HuH-7 (cell line): ENCODE measurements at places on chromosomes 13 and 19.
A peak's percentile ranks its signal among the peaks of the same experiment; 100 is the strongest.

GRCh38 chr13:101944521-101944920 lies 457.3 kb downstream of the FGF14 start:
- no peak for DNase-seq

- no peak for DNase-seq
These were observed 148.1 kb downstream of the VWA8 start for GRCh38 chr13:41812851-41813250.

- DNase-seq, result no peak
These were observed 4.3 kb upstream of the SLITRK5 start for GRCh38 chr13:87666831-87667230.

- no peak for DNase-seq
These were observed 3.8 kb downstream of the GARIN5B start for GRCh38 chr19:55358943-55359908.

DNA sequence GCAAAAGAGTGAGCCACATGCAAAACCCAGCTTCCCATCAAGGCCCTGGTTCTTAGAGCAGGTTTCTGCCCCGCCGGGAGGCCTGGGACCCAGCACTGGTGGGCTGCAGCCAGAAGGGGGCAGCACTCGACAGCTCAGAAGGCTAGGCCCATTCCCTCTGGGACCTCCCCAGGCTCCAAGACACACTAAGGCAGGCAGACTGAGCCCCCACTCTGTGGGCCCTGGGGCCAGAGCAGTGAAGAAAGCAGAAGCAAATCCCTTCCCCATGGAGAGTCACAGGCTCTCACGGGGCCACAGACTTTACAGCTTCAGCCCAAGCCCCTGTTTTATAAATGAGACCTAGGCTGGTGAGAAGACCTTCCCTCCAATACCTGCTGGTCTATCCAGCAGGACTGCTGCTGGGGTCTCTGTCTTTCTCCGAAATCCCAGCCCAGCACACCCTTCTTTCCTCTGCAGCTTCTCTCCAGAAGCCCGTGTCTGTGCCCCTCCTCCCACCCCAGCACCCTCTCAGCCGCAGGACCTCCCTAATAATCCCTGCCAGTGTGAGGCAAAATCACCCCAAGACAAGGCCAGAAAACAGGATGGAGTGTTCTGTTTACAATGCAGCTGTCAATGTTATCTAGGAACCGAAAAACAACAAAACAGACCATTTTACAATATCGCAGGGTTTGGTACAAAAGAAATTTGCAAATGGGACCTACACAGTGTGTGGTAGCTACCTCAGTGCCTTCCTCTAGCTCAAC lies 109.3 kb downstream of the ABCC4 start:
- peak; percentile 36 for DNase-seq

- DNase-seq, result no peak
These were observed 118.4 kb upstream of the SLC7A1 start for GRCh38 chr13:29713839-29714238.

GRCh38 chr13:114219392-114219791 lies 15.3 kb upstream of the CDC16 start:
- DNase-seq, result no peak

GRCh38 chr19:32316034-32316433 lies 29.4 kb upstream of the ZNF507 start:
- no peak for DNase-seq

- no peak for DNase-seq
These were observed 139.9 kb downstream of the ZAR1L start for GRCh38 chr13:32175307-32175706.

GRCh38 chr19:28999724-29000433 lies 213.1 kb downstream of the UQCRFS1 start:
- no peak for DNase-seq

DNA sequence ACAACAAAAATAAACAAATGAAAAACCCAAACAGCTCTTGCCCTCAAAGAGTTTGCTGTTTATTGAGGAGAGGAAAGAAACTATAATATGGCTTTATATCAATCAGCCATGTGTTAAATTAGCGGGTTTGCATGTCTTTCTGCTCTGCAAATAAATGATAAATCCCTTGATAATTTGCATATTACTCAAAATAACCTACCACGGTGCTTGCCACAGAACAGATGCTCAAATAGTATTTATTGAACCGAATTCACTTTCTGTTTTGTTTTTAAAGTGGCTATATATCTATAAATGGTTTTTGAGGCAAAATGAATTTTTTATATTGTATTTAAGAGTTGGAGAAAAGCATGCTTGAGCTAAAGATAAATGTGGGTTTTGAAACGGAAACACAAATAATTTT lies 428.1 kb downstream of the ITGBL1 start:
- DNase-seq, result no peak

GRCh38 chr13:29103065-29103800 lies 283.1 kb downstream of the MTUS2 start:
- DNase-seq, result no peak

GRCh38 chr13:94433055-94433961 lies 46.2 kb downstream of the DCT start:
- peak; percentile 34 for DNase-seq
